Natural killer cell (primary cell): ENCODE measurements at places on chromosomes 11 and 22.

DNA sequence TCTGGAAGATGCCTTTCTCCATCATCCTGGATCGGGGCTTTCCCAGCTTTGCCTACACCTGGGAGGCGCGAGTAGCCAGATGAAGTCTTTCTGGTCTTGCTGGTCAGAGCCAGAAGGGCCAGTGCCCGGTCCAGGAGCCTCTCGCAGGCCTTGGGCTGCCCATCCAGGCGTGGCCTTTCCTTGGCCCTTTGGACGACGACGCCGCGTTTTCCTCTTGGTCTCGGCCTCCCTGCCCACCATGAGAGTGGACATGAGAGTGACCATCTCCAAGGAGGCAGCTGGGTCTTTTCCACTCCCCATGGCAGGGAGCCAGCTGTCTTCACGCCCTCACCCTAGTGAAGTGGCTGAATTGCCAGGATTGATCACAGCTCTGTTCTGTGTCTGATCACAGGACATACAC is 3.5 kb downstream of the PTDSS2 start:
- no peak for DNase-seq

DNA sequence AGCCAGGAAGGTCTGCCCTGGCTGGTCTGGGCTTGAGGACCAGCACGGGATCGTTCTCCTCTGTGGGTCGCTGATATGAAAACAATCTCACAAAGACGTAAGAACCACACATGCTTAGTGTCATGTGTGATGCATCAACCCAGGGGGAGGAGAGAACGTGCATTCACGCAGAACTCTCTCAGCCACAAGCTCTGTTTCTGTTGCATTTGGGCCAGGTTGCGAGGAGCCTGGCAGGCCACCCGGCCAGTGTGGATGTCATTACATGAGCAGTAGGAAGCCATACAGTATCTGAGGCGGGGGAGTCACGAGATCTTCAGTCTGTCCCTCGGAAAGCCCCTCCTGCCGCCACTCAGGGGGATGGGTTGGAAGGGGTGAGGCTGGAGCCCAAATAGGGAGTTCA is 53.1 kb upstream of the KCNQ1OT1 start:
- DNase-seq, result no peak

- DNase-seq, result no peak
Observed at GRCh38 chr11:133654630-133655212, 122.4 kb upstream of the OPCML start.

DNA sequence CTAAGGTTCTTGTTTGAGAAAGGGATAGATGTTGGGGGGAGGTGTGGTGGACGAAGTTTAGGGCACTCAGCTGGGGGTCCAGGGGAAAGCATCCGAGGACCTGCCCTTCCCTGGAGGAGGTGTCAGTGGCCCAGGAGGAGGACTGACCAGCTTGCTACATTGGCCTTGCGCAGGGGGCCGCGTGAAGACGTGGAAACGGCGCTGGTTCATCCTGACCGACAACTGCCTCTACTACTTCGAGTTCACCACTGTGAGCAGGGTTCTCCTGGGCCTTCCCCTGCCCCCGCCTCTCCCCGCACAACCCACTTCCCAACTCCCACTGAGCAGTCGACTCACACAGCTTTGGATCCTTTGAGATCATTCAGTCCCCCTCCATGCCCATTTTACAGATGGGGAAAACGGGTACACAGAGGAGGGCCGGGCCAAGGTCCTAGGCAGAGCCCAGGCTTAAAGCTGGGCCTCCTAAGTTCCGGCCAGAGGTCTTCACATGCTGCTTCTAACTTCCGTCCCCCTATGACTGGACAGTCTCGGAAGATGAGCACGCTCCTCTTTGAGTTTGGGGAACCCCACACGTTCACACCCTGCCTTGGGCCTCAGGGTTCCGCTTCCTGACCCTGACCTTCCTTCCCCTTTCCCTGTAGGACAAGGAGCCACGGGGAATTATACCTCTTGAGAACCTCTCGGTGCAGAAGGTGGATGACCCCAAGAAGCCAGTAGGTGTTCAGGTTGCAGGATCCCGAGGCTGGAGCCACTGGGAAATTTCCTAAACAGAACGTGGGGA is 28.7 kb downstream of the CYTH4 start:
- DNase-seq, result no peak

GRCh38 chr11:61679893-61680621 is at the start of gene DAGLA:
TSS of gene DAGLA (plus strand) at chr11:61680391. CDS start at chr11:61720156, 39,765 bp downstream.
- DNase-seq, result peak; percentile 88

DNA sequence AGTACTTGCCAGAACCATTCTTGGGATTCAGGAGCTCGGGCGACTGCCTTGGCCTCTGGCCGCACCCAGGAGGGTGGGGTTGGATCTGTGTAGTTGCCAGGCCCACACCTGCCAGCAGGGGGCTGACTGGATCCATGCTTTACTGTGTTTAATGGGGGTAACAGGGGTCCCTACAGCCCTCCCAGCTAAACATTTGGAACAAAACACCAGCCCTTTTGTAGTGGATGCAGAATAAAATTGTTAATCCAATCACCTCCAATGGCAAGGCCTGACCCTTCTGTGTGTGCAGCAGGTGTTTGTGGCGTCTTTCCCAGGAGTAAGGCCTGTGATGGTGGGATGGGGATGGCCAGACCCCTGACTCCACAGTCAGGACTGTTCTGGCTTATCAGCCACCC is 22.5 kb downstream of the SUN2 start:
- peak; percentile 75 for DNase-seq

DNA sequence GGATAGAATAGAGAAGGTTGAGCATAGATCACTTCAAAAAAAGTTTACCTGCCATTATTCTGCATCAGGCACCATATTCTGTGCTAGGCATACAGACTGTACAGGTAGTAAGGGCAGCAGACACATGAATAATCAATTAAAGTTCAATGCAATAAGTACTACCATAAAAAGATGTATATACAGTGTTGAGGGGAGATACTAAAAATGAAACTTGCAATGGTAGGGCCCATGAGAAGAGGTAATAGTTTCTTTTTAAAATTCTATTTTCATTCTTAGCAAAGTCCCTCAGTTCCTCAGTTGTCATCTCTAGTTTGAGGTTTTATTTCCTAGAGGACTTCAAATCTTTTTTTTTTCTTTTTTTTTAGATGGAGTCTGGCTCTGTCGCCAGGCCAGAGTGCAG is 819.9 kb downstream of the FAM181B start:
- DNase-seq, result no peak

GRCh38 chr11:36569095-36569494 is 1.3 kb downstream of the RAG1 start:
- no peak for DNase-seq
